HCT116 (cell line): ENCODE measurements at places on chromosomes 2 and 18.

- no peak for DNase-seq
Observed at GRCh38 chr2:174054926-174055325, 89.8 kb upstream of the SP3 start.

DNA sequence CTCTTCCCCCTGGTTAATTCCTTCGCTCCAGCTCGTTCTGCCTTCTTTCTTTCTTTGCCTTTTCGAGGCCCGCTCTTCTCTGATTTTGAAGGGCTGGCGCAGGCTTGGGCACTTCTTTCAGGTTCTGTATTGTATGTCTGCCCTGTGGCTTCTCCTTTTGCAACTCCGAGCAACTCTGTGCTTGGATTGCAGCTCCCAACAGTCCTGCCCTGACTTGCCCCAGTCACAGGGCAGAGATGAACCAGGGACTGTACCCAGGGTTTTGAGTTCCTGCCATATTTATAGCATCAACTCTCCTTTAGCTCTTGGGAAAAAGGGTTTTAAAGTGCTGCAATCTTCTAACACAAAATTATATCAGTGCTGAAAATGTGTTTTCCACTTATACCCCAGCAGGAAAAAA, 31.1 kb upstream of the CD8A start:
- no peak for DNase-seq

GRCh38 chr2:871175-871727, 79.4 kb upstream of the SNTG2 start:
- no peak for DNase-seq

GRCh38 chr18:840023-840408, 28.0 kb upstream of the YES1 start:
- no peak for DNase-seq

DNA sequence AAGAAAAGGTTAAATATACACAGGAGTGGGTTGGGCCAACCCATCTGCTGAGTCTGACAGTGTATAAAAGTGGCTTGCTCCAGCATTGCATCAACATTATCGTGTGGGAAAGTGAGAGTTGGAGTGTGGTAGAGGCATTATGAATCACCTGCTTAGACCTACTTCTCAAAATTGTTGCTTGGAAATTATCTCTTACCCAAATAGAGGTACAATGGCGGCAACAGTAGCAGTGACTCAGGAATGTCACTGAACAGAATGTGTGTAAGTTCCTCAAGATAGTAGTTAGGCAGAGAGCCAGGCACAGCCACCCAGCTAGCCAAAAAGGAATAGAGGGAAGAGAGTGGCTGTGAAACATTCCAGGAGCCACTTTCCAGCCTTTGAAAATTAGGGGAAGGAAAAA, 616.0 kb downstream of the NUP35 start:
- DNase-seq = no peak

- DNase-seq = no peak
Observed at GRCh38 chr2:196670342-196670741, 30.8 kb downstream of the CCDC150 start.

DNA sequence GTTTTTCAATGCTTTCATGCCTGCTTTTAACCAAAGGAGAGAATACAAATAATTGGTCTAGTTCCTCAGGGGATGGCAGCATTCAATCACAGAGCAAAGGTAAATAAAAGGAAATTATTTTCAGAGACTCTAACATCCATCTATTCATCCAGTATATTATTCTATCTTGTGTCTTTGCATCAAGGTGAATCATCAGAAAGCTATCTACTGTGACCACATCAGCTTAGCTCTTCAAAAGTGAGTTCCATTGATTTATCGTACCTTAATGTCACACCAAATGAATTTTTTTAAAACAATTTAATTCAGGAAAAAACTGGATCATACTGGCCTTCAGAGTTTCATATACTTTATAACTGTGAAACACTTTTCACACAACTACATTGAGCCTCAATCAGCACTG, 66.1 kb downstream of the CHN1 start:
- DNase-seq = peak; percentile 13

GRCh38 chr2:8549273-8549922, 132.5 kb upstream of the ID2 start:
- no peak for DNase-seq

DNA sequence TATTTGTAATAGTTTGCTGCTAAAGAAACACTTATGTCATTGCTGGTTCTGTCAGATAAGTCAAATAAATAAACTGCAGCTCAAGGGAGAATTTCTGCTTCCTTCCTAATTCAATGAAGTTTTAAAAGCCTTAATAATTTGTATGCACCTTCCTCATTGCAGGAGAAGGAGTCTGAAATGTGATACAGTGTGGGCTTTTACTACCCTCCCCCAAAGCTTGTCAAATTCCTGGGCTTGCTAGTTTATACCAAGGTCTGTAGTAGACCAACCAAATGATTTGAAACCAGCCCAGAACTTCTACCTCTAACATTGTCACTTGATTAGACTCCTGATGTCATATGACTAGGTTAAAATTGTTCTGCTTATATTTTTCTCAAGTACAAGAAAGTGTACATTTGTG, 131.8 kb downstream of the DTNA start:
- no peak for DNase-seq

- DNase-seq = no peak
Observed at GRCh38 chr18:8124232-8125146, 484.7 kb upstream of the RAB12 start.

GRCh38 chr2:19356545-19357401, 1.6 kb downstream of the OSR1 start:
- DNase-seq = no peak

DNA sequence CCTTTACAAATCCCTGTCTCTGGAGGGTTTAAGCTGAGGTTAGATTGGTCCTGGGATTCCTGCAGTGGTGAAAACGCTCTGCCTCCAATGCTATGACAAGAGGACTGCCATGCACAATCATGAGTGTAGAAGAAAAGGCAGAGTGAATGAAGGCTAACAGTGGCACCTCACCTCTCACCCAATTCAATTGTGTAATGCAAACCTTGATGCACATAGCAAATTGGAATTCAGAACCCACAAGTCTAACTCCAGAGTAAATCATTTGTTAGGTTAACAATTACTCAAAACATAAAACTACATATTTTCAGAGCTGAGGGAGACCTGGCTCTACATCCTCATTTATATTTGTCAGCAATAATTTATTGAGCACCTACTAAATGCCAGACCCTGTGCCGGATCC, 1.8 kb downstream of the TGFBRAP1 start:
- no peak for DNase-seq

GRCh38 chr2:22450831-22451230, 934.1 kb upstream of the KLHL29 start:
- DNase-seq = no peak

DNA sequence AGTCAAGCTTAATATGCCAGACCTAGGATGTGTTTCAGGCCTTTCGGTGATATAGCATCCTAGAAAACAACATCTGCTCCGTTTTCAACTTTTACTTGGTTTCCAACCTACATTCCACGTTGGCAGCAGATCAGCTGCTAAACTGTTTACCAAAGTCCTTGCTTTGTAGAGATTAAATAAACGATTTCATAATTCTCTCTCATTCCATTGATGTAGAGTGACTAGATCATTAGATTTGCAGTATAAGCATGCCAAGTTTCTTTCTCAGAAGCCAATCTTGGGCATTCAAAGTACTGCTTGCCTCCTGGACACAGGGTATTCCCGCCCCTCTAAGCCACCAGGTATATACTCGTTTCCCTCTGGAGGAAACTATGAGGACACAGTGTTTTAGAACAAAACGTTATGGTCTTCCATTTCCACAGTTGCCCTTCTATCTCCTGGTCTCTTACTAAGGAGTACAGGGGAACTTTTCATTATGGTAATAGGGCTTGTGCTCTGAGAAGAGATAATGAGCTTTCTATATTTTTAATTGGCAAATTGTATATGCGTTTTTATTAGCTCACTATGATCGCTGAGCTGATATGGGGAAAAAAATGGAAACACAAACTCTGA, 10.5 kb upstream of the INSIG2 start:
- DNase-seq = no peak

DNA sequence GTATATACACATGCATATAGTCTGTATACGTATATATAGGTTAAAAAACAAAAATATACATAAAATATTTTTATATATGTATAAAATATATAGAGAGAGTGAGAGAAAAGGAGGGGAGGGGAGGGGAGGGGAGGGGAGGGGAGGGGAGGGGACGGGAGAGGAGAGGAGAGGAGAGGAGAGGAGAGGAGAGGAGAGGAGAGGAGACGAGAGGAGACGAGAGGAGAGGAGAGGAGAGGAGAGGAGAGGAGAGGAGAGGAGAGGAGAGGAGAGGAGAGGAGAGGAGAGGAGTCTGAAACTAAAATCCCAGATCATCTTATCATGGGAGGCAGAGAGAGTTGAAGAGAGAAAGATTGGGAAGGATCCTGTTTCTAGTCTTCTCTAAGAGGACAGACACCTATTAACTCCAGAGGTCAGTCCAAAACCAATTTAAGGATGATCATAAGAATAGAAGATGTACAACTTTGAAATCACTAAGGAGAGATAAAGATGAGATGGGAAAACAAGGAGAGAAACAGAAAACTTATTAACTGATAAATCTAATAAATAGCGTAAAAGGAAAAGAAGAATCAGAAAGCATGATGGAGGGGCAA, 195.4 kb downstream of the SRBD1 start:
- no peak for DNase-seq

- DNase-seq = no peak
Observed at GRCh38 chr18:50280707-50281294, 522 bp downstream of the MBD1 start.

DNA sequence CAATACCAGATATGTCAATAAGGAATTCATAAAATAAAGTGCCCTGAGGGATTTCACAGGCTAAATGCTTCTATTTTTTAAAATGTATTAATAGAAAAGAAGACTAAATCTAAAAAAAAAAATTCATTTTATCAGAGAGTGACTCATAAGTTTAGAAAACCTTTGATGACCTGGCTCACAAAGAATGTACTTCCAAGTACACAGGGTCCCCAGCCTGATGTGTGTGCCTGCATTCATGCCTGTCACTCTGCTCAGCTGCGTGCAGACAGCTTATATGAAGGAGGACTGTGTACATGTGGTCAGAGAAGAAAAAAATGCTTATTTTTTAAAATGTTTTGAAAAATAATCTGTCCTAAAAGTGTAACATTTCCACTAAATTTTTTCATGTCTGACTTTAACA, 3.0 kb upstream of the CPS1 start:
- no peak for DNase-seq

DNA sequence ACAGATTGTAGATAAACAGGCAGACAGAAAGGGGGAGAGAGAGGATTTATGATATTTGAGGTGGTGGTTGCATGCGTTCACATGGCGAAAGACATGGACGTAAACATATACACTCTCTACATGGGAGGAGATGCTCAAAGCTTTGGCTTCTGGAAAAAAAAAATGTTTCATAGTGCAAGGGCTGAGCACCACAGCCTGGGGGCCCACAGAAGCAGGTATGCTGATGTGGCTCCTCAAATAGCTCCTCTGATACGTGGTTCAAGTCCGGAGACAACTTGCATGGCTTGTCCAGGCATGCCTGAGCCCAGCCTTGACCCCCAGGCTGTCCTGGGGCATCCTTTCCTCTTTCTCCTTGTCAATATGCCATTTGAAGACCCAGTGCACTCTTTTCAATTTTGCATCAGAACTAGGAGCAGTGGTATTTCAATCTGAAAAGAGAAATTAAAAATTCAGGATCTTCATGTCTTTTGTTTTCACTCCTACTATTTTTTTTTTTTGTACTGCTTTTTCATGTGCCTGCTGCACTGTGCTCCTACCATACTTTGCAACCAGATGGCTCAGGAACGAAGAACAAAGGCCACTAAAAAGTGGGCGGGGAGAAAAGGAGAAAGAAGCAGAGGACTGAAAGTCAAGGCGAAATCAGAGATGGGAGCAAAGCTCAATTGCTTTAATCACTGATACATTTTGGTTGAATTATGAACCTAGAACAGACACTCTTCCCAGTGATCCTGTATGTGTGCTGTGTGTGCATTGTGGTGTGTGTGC, 495.7 kb upstream of the TCF4 start:
- no peak for DNase-seq

DNA sequence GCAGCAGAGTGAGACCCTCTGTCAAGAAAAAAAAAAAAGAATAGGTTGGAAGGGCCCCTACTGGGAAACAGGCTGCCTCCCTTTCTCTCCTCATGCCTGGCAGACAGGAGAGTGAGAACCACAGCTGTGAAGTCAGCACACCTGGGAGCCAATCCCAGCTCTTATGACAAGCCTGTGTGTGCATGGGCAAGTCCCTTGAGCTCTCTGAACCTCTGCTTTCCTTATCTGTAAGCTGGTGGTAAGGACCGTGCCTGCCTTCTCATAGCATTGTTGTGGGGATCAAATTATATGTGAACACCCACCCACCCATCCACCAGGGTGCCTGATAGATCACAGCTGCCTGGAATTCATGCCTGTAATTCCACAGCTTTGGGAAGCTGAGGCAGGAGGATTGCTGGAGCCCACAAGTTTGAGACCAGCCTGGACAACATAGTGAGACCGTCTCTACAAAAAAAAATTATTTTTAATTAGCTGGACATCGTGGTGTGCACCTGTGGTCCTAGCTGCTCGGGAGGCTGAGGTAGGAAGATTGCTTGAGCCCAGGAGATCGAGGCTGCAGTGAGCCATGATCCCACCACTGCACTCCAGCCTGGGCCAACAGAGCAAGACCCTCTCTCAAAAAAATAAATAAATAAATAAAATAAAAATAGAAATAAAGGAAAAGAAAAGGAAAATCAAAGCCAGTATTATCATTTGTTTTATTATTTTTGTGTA, 66.9 kb upstream of the MCFD2 start:
- no peak for DNase-seq

DNA sequence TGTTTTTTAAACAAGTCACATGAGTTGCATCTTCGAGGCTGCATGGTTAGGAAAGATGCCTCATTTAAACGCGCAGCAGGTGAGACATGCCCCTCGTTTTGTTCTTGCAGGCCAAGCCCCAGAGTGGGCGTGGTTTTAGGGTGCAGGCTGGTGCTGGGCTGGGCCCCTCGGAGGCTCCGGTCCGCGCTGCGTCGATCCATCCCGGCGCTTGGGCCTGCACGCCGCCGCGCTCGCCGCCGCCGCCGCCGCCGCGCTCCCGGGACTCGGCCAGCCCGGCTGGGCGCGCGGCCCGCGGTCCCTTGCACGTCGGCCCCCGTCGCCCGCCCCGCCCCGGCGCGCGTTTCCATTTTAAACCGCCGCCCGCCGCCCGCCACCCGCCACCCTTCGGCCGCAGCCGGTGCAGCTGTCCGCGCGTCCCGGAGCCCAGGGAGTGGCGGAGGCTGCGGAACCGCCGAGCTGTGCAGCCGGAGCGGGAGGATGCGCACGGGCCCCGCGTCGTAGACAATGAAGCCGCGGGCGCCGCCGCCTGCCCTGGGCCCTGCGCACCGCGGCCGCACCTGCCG, 175.5 kb downstream of the AGAP1 start:
- peak; percentile 77 for DNase-seq
